Metanephros (tissue), 2 donors: ENCODE measurements at places on chromosomes 5 and 9. TPM values are rescaled to one million over a fixed set of nuclear protein-coding genes. Genes with fewer than 3 reads are reported as not detected.

The IL4 gene
- not detected for total RNA-seq

The GABRB2 gene
- 1.4 TPM for total RNA-seq

The RELL2 gene
- total RNA-seq = 1.2 TPM

The RNF183 gene
- 3.1 TPM for total RNA-seq
